ENCODE measurements at places on chromosomes 7 and 10.

DNA sequence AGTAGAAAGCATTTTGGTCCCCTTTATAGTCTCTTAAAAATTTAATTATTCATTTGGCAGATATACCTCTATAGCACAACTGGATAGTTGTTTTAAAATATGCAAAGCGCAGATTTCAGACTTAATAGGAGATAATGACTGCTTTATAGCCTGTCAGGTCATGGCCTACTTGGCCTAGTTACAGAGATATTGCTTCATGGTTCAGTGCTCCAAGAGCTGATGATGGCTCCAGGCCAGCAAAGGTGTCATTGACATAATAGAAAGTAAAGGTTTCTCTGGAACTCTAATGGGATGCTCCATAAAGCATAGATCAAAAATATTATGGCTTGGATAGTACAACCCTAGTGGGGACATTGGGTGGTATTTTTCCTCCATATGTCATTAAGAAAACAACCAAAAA, 285.7 kb downstream of the NXPH1 start:
- no peak for DNase-seq

DNA sequence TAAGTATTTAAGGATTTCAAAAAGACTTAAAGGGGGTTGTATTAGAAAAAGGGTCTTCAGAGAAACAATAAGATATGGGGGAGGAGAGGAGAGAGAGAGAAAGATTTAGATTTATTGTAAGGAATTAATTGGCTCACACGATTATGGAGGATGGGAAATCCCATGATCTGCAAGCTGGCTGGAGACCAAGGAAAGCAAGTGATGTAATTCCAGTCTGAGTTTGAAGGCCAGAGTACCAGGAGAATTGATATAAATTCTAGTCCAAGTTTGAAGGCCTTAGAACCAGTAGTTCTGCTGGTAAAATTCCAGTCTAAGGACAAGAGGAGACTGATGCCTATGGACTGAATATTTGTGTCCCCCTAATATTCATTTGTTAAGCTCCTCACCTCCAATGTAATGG, 20.6 kb upstream of the SLC13A1 start:
- no peak for DNase-seq

GRCh38 chr7:151810441-151811232, 66.3 kb downstream of the PRKAG2 start:
- DNase-seq, result no peak

DNA sequence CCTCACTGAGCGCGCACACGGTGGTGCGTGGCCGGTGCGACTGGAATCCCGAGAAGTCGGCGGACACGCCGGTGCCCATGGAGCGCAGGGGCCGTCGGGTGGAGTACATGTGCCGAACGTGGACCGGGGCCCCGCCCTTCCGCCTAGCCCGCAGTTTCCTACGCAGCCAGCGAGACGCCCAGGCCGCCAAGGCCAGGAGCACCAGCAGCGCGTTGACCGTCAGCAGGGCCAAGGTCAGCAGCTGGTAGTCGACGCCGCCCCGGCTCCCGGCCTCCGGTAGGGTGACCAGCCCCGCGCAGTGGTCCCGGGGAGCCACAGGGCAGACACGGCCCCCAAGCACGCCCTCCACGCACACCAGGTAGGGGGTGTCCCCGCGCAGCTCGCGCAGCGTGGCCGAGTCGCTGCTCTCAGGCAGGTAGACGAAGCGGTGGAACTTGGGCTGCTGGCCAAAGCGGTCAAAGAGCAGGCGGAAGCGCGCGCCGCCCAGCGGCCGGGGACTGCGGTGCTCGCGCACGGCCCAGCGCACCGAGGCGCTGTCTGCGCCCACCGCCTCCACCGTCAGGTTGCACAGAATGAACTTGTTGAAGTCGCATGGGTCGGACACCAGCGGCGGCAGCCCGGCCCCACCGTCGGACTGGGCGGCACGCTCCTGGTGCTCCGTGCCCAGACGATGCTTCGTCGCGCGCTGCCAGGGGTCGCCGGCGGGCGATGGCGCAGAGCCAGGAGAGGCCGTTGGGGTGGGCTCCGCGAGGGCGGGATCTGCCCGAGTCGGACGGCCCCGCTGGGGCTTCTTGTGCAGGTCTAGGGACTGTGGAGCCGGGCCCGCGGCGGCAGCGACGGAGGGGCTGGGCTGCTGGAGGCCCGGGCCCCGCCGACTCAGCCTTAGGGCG, 2.2 kb downstream of the TRIL start:
- no peak for DNase-seq

DNA sequence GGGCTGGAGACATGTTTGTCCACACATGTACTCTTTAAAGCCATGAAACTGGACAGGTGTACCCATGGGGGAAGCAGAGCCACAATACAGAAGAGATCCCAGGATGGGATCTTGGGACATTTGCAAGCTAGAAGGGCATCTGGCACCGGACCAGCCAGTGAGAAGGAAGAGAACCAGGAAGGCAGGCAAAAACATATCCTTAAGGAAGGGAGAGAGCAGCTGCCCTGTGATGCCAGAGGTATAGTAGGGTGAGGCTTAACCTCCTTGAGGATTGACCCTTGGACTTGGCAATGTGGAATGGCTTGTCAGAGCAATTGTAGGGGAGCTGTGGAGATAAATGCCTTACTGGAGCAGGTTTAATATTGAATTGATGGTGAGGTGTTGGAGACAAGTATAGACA, 17.9 kb upstream of the SUV39H2 start:
- DNase-seq, result no peak

All from HS-5 (cell line).